ENCODE measurements at places on chromosomes 12 and 14.

- DNase-seq, result no peak
Observed at GRCh38 chr14:93759719-93760307, 28.5 kb downstream of the PRIMA1 start.

DNA sequence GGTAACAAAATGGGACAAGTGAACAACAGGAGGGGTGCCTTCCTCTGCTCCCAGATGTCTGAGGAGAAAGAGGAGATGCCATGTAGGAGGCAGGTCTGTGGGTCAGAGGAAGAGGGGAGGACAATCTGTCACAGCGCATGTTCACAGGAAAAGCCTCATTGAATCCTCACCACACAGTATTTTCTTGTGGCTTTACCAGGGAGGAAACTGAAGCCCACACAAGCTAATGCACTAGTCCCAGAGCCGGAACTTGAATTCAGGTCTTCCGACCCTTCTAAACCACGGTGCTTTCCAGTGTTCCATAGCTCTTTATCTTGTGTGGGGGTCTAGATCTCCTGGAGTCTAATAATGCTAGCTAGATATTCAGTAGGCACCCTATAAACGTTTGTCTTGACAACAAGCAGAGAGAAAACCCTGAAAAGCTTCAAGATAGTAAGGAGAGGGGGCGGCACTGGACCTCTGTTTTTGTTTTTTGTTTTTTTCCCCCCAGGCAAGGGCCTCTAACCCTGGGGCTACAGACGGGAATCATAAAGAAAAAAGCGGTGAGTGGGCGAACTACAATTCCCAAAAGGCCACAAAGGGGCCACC lies 371 bp upstream of the SHMT2 start:
- DNase-seq, result no peak

- no peak for DNase-seq
Observed at GRCh38 chr14:36661506-36662257, at the start of gene PAX9. PAX9 (plus strand) TSS chr14:36661860; CDS start chr14:36662090, 230 bp downstream.

- no peak for DNase-seq
Observed at GRCh38 chr12:4001841-4002240, 128.6 kb upstream of the PARP11 start.

GRCh38 chr12:117342682-117343081 lies 18.7 kb downstream of the NOS1 start:
- DNase-seq, result no peak

DNA sequence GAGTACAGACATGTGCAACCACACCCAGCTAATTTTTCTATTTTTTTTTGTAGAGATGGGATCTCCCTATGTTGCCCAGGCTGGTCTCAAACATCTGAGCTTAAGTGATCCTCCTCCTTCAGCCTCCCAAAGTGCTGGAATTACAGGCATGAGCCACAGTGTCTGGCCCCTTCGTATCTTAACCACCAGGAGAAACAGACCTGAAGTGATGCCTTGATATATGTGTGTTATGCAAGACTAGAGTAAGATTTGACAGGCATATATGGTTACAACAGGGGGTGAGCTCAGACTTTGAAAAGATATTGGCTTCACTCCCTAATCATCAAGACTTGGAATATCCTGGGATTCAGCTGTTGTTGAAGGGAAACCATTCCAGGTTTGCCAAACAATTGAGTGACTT lies 10.7 kb upstream of the GALNT6 start:
- no peak for DNase-seq

DNA sequence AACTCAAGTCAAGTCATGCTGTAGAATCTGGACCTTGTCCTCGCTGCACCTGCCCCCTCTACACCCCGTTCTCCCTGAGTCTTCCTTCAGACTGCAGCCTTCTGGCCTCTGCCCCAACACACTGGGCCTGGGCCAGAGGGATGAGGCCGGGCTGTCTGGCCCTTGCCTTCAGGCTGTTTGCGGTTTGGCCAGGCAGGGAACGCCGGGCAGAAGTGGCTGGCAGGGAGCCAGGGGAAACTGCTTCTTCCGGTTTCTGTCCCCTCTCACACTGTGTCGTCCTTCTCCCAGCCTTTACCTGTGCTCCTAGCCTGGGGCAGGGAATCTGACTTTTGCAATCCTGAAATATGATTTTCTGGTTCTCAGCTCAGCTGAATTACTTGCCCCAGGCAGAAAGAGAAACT lies 13.5 kb downstream of the DGLUCY start:
- no peak for DNase-seq

DNA sequence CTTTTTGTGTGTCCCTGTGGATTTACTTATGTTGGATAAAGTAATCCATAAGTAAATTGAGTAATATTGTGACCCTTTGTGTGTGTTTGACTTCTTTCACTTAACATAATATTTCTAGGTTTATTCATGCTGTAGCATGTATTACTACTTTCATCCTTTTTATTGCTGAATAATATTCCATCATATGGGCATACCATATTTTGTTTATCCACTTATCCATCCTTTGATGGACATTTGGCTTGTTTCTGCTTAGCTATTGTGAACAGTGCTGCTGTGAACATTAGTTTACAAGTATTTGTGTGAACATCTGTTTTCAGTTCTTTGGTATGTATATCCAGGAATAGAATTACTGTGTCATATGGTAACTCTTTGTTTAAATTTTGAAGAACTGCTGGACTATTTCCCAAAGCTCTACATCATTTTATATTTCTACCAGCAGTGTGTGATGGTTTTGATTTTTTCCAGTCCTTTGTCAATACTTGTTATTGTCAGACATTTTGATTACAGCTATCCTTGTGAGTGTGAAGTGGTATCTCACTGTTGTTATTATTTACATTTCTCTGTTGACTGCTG lies 25.2 kb downstream of the G2E3 start:
- no peak for DNase-seq

- no peak for DNase-seq
Observed at GRCh38 chr12:10740182-10740581, 17.1 kb upstream of the YBX3 start.

DNA sequence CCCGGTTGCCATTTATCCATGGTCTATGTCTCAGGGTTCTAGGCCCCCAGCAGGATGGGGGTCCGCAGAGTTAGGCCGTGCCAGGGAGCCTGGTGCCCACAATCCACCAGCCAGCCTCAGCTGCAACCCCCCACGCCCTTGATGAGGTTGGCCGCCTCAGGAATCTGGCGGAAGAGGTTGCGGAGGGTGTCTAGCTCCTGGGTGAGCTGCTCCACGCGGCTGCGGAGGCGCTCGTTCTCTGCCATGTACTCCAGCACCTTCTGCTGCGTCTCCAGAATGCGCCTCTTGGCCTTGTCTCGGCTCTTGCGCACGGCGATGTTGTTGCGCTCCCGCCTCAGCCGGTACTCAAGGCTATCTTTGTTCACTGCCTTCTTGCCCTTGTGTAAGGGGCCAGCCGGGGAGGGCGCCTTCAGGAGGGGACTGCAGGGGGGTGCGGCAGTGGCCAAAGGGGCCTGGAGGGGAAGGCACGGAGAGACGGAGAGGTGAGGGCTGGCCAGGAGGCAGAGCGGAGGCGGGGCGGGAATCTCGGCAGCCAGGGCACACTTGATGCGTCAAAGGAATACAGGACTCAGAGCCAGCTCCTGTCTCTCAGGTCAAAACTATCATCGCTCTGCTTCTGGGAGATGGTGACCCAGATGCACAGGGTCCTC lies 1.6 kb downstream of the CEBPE start:
- DNase-seq, result no peak

DNA sequence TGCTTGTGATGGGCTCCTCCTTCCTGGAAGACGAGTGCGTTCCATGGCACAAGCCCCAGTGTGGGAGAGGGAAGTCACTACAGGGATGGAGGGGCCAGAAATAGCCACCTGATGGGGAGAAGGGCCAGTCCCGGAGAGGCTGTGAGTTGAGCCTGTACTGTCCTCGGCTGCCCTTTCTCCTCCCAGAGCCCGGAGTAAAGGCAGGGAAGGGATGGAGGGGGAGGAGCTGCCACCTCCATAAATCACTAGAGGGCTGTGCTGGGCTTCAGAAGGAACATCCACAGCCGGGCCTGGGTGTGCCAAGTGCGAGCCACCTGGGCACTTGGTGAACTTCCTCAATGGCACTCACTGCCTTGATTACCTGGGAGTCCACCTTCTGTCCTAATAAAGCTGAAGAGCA lies 110.1 kb downstream of the RBM19 start:
- DNase-seq, result no peak

GRCh38 chr12:98863167-98863566 lies 218.1 kb downstream of the APAF1 start:
- DNase-seq, result no peak

All from activated CD4-positive, CD25-positive, alpha-beta regulatory T cell (primary cell).